ENCODE measurements at places on chromosomes 1 and 21.

DNA sequence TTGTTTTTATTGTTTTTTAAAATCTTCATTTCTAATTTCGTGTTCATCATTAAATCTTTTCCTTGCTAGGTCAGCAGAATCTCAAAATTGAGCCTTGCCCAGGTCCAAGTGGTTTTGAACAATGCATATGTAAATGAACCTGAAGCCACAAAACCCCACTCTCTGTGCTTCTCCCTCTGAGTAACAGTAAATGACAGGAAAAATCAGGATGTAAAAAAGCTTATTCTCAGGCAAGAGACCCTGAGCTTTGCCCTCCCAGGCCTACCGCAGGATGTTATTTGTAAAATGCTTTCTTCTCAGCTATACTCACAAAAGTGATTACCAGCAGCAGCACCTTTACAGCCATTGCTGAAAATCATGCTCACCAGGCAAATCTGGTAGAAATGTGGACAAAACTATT is 47.6 kb downstream of the TYW3 start:
- no peak for DNase-seq

- DNase-seq: no peak
Measured at GRCh38 chr1:108057541-108057940, 92.6 kb upstream of the VAV3 start.

DNA sequence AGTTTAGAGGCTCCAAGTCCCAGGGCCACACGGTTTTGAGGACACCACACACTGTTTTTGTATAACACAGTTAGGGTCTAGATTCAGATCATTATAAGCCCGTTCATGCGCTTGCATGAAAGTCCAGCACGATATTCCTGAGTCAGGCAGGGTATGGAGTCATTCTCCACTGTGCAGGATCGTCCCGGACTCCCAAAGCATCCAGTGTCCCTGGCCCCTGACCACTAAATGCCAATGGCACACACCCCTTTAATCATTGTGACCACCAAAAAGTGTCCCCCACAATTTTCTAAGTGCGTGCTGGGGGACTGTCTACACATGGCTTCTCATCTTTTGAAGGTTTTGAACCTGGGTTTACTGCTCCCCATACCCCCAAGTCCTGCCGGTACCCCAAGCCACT is 27.1 kb upstream of the PTPRF start:
- DNase-seq: no peak

GRCh38 chr1:41840592-41841246 is 78.0 kb downstream of the HIVEP3 start:
- DNase-seq: no peak

GRCh38 chr1:143727263-143727662 is 244.5 kb downstream of the FAM72C start:
- no peak for DNase-seq

DNA sequence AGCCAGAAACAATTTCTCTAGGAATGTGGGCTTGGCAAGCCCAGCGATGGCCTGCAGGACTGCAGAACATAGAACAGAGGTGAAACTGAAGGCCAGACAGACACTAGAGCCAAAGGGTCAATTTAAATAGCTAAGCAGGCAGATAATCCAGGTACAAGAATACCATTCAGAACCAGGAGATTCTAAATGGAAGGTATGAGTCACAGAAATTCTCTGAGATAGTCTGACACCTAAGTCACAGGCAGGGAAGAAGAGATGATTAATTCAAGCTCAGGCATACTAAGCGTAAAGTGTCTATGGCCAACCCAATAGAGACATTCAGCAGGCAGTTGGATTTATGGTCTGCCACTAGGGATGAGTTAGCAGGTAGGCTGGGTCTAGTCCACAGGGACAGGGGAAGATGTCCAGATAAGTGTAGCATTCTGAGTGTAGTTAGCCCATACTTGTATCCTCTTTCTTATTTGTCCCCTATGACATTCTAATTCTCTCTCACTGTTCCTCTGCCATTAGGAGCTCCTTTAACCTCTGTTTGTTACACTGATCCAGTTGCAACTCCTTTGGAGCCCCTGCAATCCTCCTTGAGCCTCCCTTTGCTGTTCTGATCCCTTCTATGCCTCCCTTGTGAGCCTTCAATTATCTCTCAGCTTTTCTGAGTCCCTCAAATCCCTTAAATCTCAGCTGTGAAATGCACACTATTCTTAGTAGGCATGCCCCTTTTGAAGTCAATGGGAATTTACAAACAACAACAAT is 383.8 kb downstream of the LMO4 start:
- no peak for DNase-seq

GRCh38 chr1:55781944-55782482 is 566.8 kb upstream of the USP24 start:
- no peak for DNase-seq

DNA sequence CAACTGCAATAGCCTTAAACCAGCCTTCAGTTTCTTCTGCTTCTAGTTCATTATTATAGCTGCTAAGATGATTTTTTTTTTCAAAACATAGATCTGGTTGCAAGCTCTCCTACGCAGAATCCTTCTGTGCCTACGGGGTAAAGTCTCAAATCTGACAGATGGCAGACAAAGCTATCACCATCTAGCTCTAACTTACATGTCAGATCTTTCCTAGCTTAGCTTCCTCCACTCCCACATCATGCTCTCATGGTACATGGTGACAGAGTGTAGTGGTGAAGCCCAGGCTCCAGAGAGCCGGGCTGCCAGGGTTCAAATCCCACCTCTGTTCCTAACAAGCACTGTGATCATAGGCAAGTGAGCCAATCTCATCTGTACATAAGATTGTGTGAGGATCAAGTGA is 24.2 kb upstream of the GUCA2B start:
- no peak for DNase-seq

- no peak for DNase-seq
Measured at GRCh38 chr1:205600085-205600484, 31.7 kb downstream of the ELK4 start.

DNA sequence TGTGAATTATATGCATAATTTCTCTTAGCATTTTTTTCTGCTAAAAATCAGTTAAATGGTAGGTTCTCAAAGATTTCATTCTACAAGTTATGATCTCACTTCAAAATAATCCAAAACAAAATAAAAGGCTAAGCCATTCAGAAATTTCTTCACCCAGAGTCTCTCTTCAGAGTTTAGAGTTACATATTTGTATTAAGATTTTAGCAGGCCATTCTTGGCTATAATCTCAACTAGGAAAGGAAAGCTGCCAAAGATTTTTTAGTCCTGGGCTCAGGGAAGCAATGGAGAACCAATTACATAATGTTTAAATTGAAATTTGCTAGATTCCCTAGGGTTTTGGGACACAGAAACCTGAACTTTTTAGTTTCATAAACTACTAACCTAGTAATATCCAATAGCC is 245.0 kb downstream of the USH2A start:
- DNase-seq: no peak

DNA sequence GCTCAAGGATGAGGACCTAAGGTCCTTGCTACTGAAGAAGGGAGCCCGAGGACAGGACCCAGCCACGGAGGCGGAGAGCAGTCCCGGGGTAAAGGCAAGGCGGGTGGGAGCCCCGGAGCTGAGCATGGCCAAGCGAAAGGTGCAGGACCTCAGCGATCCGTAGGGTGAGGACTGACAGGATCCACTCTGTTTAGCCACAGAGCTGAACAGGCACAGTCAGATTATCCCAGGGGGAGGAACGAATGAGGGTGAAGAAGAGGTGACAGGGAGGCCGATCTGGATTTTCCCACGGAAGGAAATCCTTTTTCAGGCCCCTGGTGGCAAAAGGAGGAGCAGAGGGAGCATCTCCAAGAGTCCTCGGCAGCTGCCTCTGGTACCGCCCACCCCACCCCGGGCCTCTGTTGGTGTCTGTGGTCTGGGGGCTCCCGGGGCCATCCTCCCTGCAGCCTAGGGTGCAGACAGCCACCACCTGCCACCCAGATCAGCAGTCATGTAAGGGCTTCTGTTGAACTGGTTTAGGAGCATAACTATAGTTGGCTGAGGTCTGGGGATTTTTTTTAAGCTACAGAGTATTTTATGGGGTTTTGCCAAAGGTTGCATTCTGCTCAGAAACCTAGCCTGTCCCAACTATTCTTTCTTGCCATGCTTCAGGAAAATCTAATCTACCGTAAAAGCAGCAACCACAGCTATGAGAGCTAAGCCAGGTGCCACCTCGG is 32.3 kb upstream of the LBR start:
- DNase-seq: no peak

DNA sequence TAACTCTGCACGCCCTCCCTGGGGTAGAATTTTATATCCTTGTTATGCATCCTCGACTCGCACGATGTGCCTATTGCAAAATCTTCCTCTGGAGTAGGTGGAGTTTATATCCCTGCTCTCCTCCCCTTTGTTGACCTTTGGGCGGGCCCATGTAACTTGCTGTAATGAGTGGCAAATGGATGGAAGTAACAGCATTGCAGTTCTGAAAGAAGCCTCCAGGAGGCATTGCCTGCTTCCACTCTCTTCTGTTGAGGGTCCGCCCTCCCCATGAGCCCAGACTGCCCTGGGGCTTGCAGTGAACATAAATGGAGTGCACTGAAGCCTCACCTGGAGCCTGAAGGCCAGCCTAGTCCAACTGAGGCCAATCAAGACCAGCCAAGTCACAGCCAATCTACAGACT is 62.2 kb upstream of the GRIK3 start:
- DNase-seq: no peak

DNA sequence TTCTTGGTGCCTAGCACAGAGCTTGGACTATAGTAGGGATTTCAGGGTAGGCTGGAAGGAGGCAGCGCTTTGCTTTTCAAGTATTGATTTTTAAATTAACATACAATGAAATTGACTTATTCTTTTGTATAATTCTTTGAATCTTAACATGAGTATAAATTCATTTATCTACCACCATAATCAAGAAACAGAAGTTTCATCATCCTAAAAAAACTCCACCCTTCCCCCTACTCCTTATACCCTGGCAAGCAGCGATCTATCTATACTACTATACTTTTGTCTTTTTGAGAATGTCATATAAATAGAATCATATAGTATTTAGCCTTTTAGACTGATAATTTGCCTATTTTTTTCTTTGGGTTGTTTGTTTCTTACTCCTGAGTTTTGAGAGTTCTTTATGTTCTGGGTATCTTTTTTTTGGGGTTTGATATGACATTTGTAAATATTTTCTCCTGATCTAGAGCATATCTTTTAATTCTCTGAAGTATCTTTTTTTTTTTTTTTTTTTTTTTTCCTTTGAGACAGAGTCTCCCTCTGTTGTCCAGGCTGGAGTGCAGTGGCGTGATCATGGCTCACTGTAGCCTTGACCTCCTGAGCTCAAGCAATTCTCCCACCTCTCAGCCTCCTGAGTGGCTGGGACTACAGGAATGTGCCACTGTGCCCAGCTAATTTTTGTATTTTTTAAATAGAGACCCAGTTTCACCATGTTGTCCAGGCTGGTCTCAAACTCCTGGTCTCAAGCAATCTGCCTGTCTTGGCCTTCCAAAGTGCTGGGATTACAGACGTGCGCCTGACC is 6.4 kb downstream of the RPS6KC1 start:
- no peak for DNase-seq

- DNase-seq: no peak
Measured at GRCh38 chr1:168958562-168959289, 147.8 kb upstream of the ATP1B1 start.

- no peak for DNase-seq
Measured at GRCh38 chr1:62090016-62090415, 104.6 kb upstream of the L1TD1 start.

GRCh38 chr1:3078430-3078861 is 9.4 kb downstream of the PRDM16 start:
- DNase-seq: no peak

DNA sequence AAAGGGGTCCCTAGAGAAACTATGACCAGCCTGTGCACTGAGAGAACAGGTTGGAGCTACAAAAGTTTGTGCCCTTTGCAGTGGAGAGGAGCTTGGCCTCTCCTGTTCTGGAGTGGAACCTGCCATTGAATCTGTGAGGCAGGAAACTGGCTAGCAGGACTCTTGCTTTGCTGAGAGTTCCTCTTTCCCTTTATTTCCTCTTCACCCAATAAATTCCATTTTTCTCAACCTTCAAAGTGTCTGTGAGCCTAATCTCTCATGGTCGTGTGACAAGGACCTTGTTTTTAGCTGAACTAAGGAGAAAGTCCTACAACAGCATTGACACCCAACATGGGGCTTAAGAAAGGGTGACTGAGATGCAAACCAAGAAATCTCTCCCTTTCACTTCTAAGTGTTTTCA is 42.7 kb upstream of the FASLG start:
- DNase-seq: no peak

- DNase-seq: no peak
Measured at GRCh38 chr1:214632091-214632490, 29.1 kb downstream of the CENPF start.

GRCh38 chr1:64476251-64476952 is 6.5 kb downstream of the CACHD1 start:
- DNase-seq: no peak

DNA sequence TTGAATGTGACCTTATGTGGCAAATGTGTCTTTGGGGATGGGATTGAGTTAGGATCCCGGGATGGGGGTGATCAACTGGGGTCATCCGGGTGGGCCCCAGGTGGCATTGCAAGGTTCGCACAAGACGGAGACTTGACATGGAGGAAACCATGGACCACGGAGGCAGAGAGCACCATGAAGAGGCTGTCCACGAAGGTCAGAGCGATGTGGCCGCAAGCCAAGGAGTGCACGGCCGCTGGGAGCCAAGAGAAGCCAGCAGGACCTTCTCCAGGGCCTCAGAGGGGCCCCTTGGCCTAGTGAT is 22.3 kb upstream of the COL18A1 start:
- no peak for DNase-seq

GRCh38 chr1:115115521-115116161 is 26.3 kb upstream of the TSPAN2 start:
- DNase-seq: no peak

- no peak for DNase-seq
Measured at GRCh38 chr1:6044481-6045109, 1.1 kb upstream of the KCNAB2 start.

GRCh38 chr1:227300682-227301081 is 17.6 kb downstream of the CDC42BPA start:
- DNase-seq: no peak

- DNase-seq: no peak
Measured at GRCh38 chr1:116764906-116765862, 11.0 kb downstream of the CD2 start.

DNA sequence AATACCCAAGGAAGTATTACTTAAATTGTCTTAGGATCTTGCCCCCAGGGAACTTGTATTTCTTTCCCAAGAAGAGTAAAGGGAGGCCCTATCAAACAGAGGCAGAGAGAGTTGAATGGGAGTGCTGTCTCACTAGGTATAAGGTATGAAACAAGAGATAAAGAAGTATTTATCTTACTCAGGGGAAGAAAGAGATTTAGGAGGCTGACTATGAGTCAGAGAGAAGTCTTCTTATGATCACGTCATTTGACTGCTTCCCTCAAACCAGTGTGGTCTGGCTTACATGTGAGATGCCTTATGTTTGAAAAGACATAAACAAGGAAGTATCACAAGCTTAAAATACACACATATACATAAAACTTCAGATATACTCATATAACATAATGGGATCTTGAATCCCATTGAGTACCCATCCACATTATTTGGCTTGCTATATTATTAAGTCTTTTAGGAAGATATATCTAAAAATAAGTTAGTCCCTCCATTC is 29.6 kb downstream of the DUSP10 start:
- DNase-seq: no peak

Data from NCI-H1417 treated with DMSO at 0.1 percent for 48 hours (cell line).